ENCODE measurements at places on chromosomes 7 and 10.

GRCh38 chr10:67015225-67015624, 89.4 kb downstream of the LRRTM3 start:
- DNase-seq = no peak

GRCh38 chr7:42272793-42273665, 36.0 kb upstream of the GLI3 start:
- no peak for DNase-seq

- DNase-seq = no peak
Measured at GRCh38 chr7:150847536-150847935, 4.8 kb upstream of the AOC1 start.

GRCh38 chr10:78909221-78909620, 159.5 kb upstream of the ZMIZ1 start:
- DNase-seq = no peak

- DNase-seq = no peak
Measured at GRCh38 chr10:12729885-12730284, 271.6 kb downstream of the CCDC3 start.

GRCh38 chr10:28668363-28669226, 8.7 kb upstream of the BAMBI start:
- no peak for DNase-seq

GRCh38 chr7:142431491-142431890, 173.6 kb upstream of the PRSS58 start:
- DNase-seq = no peak

GRCh38 chr7:121803039-121803438, 69.9 kb upstream of the PTPRZ1 start:
- no peak for DNase-seq

DNA sequence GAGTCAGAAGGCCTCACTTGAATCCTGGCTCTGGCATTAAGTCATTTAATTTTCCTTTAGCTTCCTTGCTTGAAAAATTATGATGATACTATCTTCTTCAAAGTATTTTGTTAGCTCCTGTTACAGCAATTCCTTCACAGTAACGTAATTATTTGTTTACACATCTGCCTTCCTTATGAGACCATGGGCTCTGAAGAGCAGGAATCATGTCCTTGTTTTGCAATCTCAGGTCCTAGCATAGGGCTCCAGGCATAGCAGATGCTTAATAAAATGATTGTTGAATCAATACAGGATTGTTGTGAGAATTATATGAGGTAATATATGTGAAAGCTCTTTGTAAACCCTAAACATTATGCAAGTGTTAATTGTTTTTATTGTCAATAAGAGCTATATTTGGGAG, 25.5 kb downstream of the KLHDC10 start:
- no peak for DNase-seq

All from keratinocyte (primary cell).